ENCODE measurements at places on chromosomes 2 and 18.

GRCh38 chr2:191625446-191625845 lies 52.5 kb upstream of the NABP1 start:
- DNase-seq = no peak

- DNase-seq = no peak
These were observed 5.2 kb downstream of the KLHL29 start for GRCh38 chr2:23390152-23390551.

- no peak for DNase-seq
These were observed 146.1 kb downstream of the PXDN start for GRCh38 chr2:1598041-1598710.

DNA sequence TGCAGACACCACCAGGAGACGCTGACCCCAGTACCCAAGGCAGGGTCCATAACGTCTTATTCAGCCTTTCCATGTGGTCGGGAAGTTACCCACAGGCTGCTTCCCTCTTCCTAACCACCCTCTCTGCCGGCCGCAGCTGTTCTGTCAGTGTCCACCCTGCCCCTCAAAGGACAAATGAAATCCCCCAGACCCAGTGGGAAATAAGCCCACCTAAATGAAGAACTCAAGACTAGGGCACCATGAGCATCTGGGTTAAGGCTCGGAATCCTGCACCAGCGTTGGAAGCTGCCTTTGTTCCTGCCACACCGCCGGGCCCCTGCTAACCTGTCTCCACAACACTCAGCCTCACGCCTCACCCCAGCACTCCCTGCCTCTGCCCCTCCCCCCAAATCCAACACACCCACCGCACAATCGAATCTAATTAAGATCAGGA lies 21.7 kb downstream of the BCL11A start:
- no peak for DNase-seq

DNA sequence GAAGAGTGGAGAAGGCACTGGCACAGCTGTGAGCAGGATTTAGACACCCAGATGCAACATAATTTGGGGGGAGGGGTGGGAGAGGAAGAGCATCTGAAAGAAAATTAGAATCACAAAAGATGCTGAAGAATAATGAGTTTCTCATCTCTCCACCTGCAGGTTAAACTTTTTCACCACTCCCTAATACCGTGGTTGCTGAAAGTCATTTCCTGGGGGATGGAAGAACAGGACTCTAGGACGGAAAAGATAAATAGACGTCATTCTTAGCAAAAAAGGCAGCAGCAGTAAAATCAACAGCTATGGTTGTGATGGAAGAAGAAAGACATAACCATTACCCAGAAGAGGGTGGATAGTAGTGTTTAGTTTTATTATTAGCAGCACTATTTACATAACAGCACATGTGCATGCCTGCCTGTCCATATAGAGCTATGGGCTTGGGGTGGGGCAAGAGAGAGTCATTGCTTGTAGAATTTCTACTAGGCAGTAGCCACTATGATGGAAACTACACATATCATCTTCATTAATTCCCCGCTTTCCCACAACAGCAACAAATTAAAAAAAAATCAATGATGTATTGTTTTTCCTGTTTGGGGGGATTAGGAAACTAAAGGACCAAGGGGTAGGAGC lies 212.2 kb downstream of the TRIB2 start:
- peak; percentile 52 for DNase-seq

DNA sequence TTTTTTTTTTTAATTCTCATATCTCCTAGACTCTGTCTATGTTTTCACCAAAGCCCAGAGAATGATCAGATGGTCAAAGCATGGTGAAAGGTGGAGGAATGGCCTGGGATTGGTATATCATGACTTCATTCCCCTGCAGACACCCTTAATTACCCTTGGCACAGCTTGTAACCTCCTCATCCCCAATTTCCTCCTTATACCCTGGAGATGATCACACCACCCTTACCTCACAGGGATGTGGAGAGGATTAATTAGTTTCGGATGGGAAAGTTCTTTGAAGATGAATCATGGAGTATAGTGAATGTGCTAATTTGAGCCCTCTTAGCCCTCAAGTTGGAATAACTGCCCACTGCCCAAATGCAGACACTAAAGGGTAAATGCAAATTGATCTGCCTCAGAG lies 138.0 kb upstream of the LYPD6 start:
- no peak for DNase-seq

GRCh38 chr2:157055660-157056199 lies 201.8 kb upstream of the GALNT5 start:
- peak; percentile 47 for DNase-seq

- DNase-seq = no peak
These were observed 2.6 kb downstream of the CRYBA2 start for GRCh38 chr2:218990612-218991011.

DNA sequence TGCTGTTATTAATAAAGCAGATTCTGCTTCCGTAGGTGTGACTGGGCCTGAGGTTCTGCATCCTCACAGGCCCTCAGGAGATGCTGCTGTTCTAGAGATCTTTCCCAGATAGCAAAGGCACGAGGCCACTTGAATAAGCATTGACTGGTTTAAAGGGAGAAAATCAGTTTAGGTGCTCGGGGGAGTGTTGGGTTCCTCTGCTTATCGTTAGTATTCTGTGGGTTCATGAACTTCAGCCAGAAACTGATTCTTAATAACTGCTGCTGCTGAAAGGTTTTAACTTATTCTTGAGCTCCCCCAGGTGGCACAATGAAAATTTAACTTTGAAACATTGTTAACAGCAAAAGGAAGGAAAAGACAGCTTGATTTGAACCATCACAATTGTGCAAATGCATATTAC lies 56.9 kb downstream of the ITGA6 start:
- DNase-seq = peak; percentile 6

- DNase-seq = no peak
These were observed 24.8 kb upstream of the ZFP36L2 start for GRCh38 chr2:43251171-43251731.

DNA sequence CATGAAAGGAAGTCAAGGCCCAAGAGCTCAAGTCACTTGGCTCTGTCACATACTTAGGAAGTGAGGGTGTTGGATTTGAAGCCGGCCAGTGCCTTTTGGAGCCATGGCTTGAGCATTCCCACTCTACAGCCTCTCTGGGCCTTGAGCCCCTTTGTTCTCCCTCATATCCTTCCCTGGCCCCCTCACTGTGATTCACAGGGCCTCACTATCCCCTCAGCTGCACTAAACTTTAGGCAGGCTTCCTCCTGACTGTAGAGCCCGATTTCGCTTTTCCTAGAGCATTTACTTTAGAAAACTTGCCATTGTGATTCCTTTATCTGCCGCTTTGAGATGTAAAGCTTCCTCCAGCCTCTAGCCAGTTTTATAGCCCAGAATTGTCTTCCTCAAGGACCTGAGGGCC lies 107.6 kb downstream of the FBXO15 start:
- no peak for DNase-seq

DNA sequence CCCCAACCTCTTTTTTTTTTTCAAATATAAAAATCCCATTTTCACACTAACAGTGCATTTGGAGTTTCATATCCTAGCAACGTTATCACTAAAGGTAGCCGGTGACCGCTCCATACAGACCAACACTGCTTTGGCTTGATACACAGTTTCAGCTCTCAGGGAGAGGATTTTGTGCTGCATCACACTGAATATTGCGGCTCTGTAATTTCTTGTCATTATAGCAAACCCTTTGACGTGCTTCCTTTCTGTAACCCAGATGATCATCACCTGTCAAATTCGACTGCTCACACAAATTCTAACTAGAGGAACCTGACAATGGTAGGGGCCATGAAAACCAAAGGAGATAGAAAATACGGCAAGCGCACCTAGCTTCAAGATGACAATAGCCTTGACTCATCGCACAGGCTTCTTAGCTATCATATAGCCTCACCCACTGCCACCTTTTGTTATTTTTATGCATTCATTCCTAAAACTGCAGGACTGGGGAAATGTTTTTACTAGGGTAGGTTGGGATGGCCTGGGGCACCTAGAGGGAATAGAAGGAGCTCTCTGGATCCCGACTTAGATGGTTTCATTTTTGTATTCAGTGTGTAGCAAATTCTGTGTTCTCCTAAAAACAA lies 582.9 kb upstream of the PIK3C3 start:
- no peak for DNase-seq

- DNase-seq = no peak
These were observed 1403.6 kb downstream of the SUCLG1 start for GRCh38 chr2:83055376-83056010.

GRCh38 chr2:176079285-176079830 lies 4.4 kb downstream of the EVX2 start:
- DNase-seq = peak; percentile 70

DNA sequence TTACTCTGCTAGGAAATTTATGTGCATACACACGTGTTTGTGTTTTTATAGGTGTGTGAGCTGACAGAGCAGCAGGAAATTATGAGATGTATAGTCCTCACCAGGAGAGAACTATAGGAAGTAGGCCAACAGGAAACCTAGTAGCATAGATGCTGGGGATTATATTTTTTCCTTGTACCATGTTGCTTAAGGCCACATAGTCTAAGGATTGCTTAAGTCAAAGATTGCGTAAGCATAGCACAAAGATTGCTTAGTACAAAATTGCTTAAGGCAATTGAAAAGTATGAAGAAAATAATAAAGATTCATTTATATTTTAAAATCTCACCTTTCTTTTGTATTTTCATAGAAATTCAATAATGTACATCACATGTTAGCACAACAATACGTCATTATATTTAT lies 18.7 kb upstream of the CCDC102B start:
- DNase-seq = no peak

GRCh38 chr18:12929477-12930083 lies 18.2 kb upstream of the SEH1L start:
- DNase-seq = no peak

- no peak for DNase-seq
These were observed 775 bp downstream of the SNED1 start for GRCh38 chr2:240998995-240999791.

DNA sequence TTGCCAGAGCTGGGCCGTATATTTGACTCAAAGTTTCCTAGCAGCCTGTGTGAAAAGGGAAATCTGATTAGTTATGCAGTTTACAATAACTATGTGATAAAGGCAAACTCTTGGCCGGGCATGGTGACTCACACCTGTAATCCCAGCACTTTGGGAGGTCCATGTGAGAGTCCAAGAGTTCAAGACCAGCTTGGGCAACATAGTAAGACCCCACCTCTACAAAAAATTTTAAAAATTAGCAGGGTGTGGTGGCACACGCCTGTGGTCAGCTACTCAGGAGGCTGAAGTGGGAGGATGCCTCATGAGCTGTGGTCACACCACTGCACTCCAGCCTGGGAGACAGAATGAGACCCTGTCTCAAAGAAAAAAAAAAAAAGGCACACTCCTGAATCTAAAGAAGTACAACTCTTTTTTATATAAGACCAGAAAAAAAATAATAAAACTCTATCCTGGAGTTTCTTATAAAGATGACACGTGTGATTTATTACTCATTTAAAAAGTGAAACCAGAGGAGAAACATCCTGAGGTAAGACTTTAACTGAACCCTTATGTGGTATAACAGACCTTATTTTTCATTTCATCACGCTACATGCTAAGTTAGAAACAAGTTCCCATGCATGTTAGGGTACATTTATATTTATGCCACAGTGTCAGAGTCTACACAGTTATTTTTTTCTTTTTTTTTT lies 32.6 kb upstream of the KCMF1 start:
- no peak for DNase-seq

DNA sequence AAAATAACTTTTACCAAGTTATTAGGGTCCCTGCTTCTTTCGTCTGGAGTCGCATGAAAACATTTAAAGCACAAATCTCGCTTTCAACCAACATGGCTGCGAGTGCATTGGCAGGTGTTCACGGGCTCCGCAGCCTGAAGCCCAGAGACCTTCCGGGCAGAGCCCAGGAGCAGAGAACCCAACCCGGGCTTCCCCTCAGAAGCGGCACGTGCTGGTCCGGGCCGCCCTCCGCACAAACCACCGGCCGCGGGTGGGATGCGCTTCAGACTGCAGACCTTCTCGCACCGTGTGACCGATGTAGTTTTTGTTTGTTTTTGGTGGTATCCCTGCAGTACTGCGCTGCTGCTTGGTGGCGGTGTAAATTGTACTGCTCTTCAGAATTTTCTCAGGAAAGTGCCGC lies 105.6 kb upstream of the TPO start:
- no peak for DNase-seq

GRCh38 chr18:46260016-46260878 lies 156.1 kb downstream of the HAUS1 start:
- no peak for DNase-seq

GRCh38 chr2:202883987-202884675 lies 12.6 kb upstream of the ICA1L start:
- DNase-seq = no peak

DNA sequence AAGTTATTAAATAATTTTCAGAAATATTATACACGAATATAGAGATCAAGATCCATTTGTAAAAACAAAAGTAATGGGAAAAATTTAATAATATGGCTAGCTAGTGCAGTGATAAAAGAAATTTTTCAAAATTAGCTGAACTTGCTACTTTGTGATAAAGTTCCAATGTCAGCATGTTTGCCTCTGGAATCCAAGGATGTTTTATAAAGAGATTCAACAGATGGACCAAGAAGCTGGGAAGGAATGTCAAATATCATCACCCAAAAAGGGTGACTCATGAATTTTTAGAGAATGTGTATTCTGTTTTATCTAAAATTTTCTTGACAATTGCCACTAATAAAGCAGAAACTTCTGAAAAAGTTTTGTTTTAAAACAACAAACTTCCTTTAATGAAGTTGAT lies 95.3 kb downstream of the FSIP2 start:
- no peak for DNase-seq

All from NCI-H524 (cell line).